ENCODE measurements at places on chromosomes 2 and 18.

GRCh38 chr2:28021898-28022297, 131.4 kb downstream of the BABAM2 start:
- H3K27me3 ChIP-seq: no peaks in the 10 kb centered on the region
- no peak overlapping the region for H3K27ac ChIP-seq
- DNase-seq: no peak
- no peak overlapping the region for H3K4me3 ChIP-seq
- no peaks in the 10 kb centered on the region for H3K4me1 ChIP-seq

DNA sequence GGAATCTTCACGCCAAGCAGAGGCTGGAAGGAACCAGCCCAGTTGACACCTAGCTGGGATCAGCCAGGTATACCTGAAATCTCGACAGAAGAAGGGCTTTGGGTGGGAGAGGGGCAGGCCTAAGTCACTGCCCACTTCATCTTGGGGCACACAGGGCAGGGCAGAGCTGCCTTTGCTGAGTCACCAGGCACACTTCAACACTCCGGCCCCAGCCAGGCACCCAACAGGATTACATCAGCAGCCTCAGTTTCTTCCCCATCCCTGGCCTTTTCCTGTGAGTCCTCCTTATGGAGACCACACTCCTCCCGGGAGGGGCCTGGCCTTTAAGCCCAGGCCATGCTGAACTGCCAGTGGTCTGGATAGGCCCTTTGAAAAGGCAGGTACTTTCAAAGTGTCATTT, 201.7 kb upstream of the HS6ST1 start:
- no peak for DNase-seq
- H3K4me3 ChIP-seq: no peak overlapping the region
- H3K27ac ChIP-seq: no peak overlapping the region
- H3K4me1 ChIP-seq: no peaks in the 10 kb centered on the region
- H3K36me3 ChIP-seq: no peaks in the 10 kb centered on the region
- H3K27me3 ChIP-seq: no peaks in the 10 kb centered on the region

DNA sequence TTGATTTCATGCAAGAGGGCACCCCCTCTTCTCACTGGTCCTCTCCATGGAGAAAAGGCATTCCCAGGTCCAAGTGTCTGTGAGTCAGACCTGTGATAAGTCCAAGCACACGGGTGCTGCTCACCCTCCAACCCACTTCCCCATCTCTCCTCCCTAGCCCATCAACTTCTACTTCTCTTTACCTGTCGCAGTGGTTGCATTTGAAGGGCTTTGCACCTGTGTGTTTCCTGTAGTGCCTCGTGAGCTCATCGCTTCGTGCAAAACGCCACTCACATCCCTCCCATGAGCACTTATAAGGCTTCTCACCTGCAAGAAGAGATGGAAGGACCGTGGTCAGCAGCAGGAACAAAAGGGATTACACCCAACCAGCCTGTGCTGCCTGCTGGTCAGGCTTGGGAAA, 77.5 kb downstream of the KLF7 start:
- H3K27me3 ChIP-seq: 0 out of 2 replicates have a peak, but pooled peaks cover 1% of the 10 kb centered on the region
- DNase-seq: no peak
- no peaks in the 10 kb centered on the region for H3K4me1 ChIP-seq
- no peaks in the 10 kb centered on the region for H3K36me3 ChIP-seq
- no peak overlapping the region for H3K4me3 ChIP-seq

GRCh38 chr2:190663348-190663747, 14.5 kb downstream of the NAB1 start:
- no peak overlapping the region for H3K4me3 ChIP-seq
- DNase-seq: no peak
- no peak overlapping the region for H3K27ac ChIP-seq
- H3K27me3 ChIP-seq: no peaks in the 10 kb centered on the region

DNA sequence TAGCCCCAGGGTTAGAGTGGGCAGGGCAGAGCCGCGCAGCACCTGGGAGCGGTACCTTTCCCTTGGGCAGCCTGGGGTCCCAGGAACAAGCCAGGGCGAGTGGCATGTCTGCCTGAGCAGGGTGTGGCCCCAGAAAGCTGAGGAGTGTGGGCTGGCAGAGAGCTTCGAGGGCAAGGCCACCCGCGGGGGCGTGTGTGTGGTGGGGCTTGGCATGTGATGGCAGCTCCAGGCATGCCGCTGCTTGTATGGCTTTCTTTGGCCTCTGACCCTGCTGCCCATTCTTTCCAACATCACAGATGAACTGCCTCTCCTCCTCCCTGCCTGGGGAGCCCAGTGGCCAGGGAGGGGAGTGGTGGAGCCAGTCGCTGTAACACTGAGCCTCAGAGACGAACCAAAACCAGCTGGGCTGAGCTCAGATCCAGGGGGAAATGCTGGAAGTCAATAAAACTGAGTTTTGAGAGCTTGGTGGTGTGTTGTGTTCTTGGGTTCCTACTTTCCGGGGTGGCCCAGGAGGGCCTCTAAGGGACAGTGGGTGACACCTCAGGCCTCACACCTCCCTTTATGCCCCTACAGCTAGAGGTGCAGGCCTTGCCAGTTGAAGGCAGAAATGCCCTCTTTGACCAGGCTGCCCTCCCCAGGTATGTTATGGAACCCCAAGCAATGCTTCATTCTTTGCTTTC, 7.4 kb downstream of the DNAJB2 start:
- no peak for DNase-seq
- no peaks in the 10 kb centered on the region for H3K27me3 ChIP-seq
- peaks cover 3% of the 10 kb centered on the region for H3K36me3 ChIP-seq

GRCh38 chr2:237404413-237404812, 9.6 kb downstream of the COL6A3 start:
- no peak overlapping the region for H3K4me3 ChIP-seq
- no peak overlapping the region for H3K27ac ChIP-seq
- no peaks in the 10 kb centered on the region for H3K4me1 ChIP-seq
- DNase-seq: no peak

- no peaks in the 10 kb centered on the region for H3K27me3 ChIP-seq
- no peak overlapping the region for H3K4me3 ChIP-seq
- no peak overlapping the region for H3K27ac ChIP-seq
- no peaks in the 10 kb centered on the region for H3K4me1 ChIP-seq
Measured at GRCh38 chr2:229725716-229726574, 11.6 kb upstream of the DNER start.

- H3K27me3 ChIP-seq: no peaks in the 10 kb centered on the region
- H3K4me1 ChIP-seq: peaks cover 30% of the 10 kb centered on the region
- DNase-seq: no peak
- peak overlapping the region; percentile 90 for H3K27ac ChIP-seq
- no peaks in the 10 kb centered on the region for H3K36me3 ChIP-seq
Measured at GRCh38 chr2:105576050-105576439, 168.7 kb upstream of the NCK2 start.

DNA sequence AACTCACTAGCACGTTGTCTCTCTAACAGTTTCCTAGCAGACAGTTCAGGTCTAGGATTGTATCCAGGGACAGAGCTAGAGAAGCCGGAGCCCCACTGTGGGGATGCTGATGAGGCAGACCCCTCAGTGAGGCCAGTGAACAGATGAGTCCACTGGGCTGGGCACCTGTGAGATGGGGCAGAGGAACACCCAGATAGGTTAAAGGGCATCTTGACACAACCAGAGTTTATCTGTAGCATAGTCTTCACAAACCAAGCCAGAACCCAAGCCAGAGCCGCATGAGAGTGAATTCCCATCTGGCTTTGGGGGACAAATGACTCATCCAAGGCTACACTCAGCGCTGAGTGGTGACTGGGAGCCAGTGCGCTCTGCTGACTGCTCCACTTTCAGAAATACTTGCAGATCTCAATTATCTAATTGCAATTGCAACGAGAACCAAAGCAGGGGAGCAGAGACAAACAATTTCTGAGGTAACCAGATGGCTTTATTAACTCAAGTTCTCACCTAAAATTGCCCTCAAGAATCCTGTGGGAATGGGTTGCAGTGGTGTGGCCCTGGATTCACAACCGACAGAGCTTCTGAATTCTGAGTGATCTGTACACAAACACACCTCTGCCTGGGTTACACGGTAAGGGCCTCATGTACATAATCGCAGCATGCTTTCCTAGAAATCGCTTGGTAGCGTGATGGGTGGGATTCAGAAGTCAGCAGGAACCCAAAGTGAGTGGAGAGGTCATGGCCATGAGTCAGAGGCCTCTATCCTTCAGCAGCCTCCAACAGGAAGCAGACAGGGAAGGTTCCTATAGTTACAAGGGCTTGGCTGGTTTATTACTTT, 48.7 kb upstream of the MSH2 start:
- peak overlapping the region; percentile 56 for H3K27ac ChIP-seq
- H3K4me3 ChIP-seq: no peak overlapping the region
- H3K4me1 ChIP-seq: peaks cover 19% of the 10 kb centered on the region
- H3K27me3 ChIP-seq: no peaks in the 10 kb centered on the region
- no peak for DNase-seq

GRCh38 chr2:98793275-98793674, 62.3 kb upstream of the MGAT4A start:
- H3K27me3 ChIP-seq: no peaks in the 10 kb centered on the region
- H3K36me3 ChIP-seq: no peaks in the 10 kb centered on the region
- H3K4me3 ChIP-seq: no peak overlapping the region
- DNase-seq: no peak
- peak overlapping the region; percentile 94 for H3K27ac ChIP-seq

DNA sequence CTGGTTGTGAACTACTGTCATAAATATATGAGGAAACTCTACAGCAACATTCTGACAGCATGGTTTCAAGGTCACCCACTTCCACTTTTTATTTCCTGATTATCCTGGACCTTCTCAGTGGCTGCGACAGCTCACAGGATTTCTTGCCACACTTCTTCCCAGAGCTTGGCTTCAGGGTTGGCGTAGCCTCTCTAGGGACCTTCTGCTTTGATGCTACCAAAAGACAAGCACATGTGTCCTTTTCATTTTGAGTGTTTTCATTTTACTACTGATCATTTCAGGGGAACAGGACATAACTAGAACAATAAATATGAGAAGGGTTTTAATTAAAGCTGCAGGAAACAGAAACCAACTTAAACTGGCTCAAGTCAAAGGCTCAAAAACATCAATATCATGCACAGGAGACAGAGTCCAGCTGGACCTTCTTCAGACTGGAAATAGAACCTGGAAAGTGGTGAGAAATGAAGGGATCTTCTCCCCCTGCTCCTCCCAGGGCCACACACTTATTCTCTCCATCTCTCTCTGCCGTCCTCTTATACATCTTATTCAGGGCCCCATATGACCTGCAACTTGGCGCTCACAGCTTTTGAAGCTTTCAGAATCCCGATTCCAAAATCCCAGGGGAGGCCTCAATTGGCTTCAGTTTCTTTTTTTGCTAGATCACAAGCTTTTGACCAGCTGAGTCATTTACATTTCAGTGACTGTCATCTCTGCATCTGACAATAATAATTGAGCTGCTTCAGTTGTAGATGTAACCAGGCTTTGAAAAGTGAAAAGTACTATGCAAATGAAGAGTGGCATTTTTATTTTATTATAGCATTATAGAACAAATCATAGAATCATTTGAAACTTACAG, 9.7 kb downstream of the VIT start:
- H3K36me3 ChIP-seq: no peaks in the 10 kb centered on the region
- H3K27ac ChIP-seq: no peak overlapping the region
- DNase-seq: no peak
- no peak overlapping the region for H3K4me3 ChIP-seq

DNA sequence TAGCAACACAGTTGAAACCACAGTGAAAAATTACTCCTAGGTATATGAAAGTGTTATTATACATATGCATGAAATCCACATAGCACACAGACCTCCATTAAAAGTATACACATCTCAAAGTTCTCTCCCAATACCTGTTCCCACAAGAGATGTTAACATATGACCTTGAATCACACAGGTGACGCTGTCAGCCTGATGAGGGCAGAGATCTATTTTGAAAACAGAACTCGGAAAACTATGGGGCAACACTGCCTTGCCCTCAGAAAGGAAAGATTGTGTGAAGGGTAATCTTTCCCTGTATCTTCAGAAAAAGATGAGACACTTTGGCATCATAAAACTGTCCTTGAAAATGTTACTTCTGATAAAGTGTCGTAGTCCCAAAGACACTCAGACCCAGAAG, 82.7 kb downstream of the DYM start:
- no peaks in the 10 kb centered on the region for H3K27me3 ChIP-seq
- no peak overlapping the region for H3K27ac ChIP-seq
- DNase-seq: no peak

- DNase-seq: no peak
- no peak overlapping the region for H3K27ac ChIP-seq
- no peaks in the 10 kb centered on the region for H3K27me3 ChIP-seq
- no peaks in the 10 kb centered on the region for H3K36me3 ChIP-seq
- H3K4me3 ChIP-seq: no peak overlapping the region
Measured at GRCh38 chr18:3727274-3727673, 277.3 kb downstream of the TGIF1 start.

DNA sequence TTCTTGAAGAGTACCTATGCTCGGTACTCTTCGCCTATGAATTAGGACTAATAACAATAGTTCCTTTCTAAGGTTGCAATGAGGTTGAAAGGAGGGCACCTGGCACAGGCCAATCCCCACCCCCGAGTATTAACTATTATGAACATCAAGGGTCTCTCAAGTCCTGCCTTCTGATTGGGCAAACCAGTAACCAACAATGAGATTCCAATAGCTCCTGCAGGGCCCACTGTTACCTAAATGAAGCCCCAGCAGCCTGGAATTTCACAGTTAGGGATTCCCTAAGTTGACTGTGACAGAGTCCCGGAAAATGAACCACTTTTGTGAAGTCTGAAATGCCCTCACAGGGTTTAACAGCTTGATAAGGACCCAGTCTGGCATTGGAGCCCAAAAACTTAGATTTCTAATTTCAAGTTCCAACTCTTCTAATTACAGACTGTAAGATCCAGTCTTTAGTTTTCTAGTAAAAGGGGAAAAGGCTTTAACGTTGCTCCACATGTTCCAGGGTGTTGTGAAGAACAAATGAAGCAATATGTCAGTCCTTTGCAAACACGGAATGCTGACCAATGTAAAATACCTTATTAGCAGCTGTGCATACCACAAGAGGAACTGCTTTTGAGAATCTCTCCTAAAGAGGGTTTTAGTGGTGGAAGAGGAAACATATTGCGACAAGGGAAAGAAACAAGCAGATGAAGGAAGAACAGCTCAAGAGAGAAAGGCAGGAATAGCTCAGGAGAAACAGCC, 277.7 kb upstream of the MAP2 start:
- H3K4me1 ChIP-seq: no peaks in the 10 kb centered on the region
- no peaks in the 10 kb centered on the region for H3K27me3 ChIP-seq
- H3K36me3 ChIP-seq: no peaks in the 10 kb centered on the region

- H3K36me3 ChIP-seq: no peaks in the 10 kb centered on the region
- no peak overlapping the region for H3K27ac ChIP-seq
- no peaks in the 10 kb centered on the region for H3K27me3 ChIP-seq
- no peak for DNase-seq
- H3K4me3 ChIP-seq: no peak overlapping the region
- no peaks in the 10 kb centered on the region for H3K4me1 ChIP-seq
Measured at GRCh38 chr18:4765401-4765800, 310.3 kb upstream of the DLGAP1 start.

- H3K27me3 ChIP-seq: no peaks in the 10 kb centered on the region
- H3K4me1 ChIP-seq: no peaks in the 10 kb centered on the region
- H3K4me3 ChIP-seq: no peak overlapping the region
Measured at GRCh38 chr2:176769499-176770370, 442.9 kb upstream of the HNRNPA3 start.

Measured in Caco-2 (cell line).